Activated T-cell treated with anti-CD3 and anti-CD28 coated beads, Interleukin-2, amount 50 U/mL, for 48 hours (primary cell): ENCODE measurements at places on chromosomes 4 and X.

DNA sequence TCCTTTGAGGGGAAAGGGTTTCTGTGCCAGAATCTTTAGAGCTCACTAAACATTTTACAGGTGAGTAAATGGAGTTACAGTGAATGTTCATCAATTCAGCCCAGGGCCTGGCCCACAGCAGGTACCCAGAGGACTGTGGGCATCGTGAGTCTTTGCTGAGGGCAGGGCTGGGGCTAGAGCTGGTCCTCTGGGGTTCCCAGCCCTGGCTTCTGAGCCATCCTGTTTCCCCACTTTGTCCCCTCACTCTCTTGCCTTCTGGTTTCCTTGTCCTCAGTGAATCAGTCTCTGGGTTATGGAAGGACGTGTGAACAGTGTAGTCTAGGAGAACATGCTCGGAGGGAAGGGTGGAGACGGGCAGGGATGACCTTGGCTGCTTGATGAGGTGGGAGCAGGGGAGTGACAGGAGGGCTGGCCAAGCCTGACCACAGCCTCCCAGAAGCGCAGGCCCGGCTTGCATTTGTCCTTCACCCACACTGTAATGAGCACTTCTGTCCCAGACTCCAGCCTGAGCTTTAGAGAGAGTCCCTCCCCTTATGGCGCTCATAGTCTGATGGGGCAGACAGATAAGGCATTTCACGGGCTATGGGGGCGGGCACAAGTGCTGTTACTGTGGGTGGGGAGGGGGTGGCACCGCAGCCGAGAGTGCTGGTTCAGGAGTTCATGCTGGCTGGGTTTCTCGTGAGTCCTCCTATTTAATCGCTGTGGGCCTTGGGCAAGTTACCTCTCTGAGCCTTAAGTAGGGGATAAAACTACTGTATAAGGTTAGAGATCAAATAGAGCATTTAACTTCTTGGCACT is 17.3 kb downstream of the TBC1D14 start:
- peak; percentile 66 for DNase-seq

GRCh38 chr4:6395466-6396228 is 76.8 kb downstream of the PPP2R2C start:
- DNase-seq, result no peak

DNA sequence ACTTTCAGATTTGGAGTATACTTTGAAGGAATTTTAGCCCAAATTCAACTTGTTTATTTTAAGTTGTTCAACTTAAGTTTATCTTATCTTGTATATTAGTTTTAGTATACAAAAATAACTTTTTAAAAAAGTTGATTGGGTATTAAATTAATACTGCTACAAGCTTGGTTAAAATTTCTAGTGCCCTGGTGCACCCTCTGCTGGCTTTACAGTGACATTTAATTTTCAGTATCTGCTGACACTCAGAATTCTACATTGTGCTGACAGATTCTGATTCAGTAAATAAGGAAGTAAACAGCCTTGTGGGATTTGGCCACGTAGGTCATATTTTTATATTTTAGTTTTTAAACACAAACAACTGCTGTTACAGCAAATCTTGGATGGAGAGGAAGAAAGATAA is 2.9 kb downstream of the EDA start:
- no peak for DNase-seq

GRCh38 chr4:168536448-168536847 is 39.6 kb downstream of the PALLD start:
- no peak for DNase-seq

- DNase-seq, result no peak
These were observed 47.7 kb upstream of the ADGRL3 start for GRCh38 chr4:61152433-61152832.

DNA sequence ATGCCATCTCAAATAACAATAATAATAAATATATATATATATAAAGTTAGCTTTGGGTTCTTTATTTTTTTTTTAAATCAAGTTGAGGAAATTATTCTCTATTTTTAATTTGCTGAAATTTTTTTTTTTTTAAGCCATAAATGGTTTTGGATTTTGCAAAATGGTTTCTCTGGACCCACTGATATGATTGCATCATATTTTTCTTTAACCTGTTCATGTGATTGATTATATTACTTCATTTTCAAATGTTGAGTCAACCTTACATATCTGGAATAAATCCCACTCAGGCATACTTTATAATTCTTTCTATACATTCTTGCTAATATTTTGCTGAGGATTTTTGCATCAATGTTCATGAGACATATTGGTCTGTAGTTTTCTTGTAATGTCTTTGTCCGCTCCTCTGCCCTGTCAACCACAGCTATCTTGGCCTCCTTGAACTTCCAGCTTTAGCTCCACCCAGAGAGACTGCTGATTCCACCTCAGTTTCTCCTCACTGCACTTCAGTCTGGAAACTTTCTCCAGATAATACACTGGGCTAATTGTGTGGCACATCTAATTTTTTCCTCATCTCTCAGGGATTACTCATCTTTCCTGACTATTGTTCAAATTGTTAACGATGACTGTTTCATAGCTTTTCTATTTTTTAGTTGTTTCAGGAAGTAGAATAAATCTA is 160.9 kb upstream of the GIMD1 start:
- DNase-seq, result no peak

- no peak for DNase-seq
These were observed 122.5 kb downstream of the ADAMTS3 start for GRCh38 chr4:72446353-72447055.

GRCh38 chrX:9368262-9368661 is 96.6 kb upstream of the TBL1X start:
- DNase-seq, result no peak

DNA sequence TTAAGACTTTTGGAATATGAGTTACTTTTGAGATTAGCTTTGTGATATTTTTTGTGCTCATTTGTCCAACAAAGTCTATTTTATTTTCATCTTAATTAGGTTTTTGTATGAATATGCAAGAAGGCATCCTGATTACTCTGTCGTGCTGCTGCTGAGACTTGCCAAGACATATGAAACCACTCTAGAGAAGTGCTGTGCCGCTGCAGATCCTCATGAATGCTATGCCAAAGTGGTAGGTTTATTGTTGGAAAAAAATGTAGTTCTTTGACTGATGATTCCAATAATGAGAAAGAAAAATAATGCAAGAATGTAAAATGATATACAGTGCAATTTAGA is 10.8 kb downstream of the ALB start:
- no peak for DNase-seq

- no peak for DNase-seq
These were observed 316.7 kb upstream of the HTR2C start for GRCh38 chrX:114267142-114267541.

DNA sequence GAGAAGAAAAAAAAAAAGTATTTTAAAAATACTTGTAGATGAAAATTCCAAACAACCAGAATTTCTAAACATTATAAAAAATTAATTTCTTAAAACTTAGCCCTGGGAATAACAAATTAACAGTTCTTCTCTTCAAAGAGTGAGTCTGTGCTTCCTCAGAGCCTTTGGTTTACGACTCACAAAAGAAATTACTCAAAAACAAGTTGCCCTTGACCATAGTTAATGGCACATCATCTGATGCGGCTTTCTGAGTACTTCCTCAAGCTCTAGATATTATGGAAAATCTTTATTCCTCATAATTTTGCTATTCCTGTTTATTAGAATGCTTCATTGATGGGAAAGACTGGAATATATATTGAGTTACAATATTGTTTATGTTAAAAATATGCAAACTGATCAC is 23.7 kb downstream of the TAPT1 start:
- DNase-seq, result no peak

DNA sequence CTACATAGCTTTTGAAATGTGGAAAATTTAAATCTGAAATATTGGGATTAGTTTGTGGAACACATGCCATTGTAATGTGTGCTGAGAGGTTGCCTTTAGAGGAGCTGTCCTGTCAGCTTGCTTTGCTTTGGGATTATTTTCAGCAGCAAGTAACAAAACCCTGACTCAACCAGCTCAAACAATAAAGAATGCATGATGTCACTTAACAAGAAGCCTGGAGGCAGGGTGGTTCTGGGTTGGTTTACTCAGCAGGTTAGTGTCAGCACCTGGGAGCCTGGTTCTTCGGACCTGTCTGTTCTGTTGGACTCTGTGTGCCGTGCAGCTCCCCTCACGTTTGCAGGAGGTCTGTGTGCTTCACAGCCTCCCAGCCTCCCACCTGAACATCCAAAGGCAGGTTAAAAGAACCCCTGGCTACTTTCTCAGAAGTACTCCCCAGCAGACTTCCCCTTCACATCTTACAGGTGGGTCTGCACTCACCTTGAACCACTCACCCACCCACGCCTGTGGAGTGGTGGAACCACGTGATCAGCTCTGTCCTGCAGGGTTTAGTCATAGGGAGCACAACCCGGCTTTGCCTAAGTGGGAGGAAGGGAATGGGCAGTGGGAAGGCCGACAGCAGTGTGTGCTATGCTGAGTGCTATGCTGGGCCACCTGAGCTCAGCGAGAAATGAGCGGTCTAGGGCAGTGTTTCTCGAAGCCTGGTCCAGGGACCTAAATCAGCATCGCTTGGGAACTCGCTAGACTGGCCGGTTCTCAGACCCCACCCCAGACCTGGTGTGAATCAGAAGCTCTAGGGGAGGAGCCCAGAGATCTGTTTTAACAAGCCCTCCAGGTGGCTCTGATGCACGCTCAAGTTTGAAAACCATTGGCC is 20.4 kb downstream of the TMEM131L start:
- peak; percentile 57 for DNase-seq
